ENCODE measurements at places on chromosomes 3 and 15.

- no peak for DNase-seq
These were observed 30.2 kb upstream of the IDH2 start for GRCh38 chr15:90132437-90132836.

DNA sequence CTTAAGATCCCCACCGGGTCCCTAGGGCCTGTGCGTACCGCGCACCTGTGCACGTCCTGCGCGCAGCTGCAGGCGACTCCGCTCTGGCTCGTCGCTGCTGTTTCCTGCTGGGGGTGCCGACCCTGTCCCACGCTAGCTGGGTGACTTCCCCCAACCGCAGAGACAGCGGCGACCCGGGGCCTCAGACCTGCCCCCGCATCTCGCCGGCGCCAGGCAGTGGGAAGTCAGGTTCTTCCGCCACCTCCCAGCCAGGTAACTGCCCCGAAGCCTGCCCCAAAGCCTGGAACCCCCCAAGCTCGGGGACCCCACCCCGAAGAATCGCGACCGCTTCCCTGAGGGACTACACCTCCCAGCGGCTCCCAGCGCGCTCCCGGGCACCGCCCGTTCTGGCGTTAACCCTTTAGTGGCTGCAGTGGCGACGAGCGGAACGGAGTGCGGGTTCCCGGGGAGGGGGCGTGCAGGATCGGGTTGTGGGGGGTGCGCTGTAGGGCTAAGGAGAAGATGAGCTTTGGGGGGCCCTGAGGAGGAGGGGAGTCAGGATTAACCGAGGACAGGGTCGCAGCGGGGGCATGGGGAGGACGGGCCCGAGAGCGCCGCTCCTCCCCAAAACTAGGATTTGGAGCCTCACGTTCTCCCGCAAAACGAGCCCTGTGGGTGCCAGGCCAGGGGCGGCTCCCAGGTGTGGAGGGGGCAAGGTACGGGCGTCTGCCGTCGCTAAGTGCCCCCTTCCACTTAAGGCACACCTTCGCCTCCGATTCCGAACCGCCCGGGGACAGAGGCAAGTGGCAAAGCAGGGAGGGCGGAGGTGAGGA, 589 bp downstream of the NEIL1 start:
- DNase-seq = no peak

- DNase-seq = no peak
These were observed 159.6 kb downstream of the LEKR1 start for GRCh38 chr3:156985711-156986110.

GRCh38 chr3:113832477-113833164, 6.0 kb upstream of the GRAMD1C start:
- DNase-seq = no peak

DNA sequence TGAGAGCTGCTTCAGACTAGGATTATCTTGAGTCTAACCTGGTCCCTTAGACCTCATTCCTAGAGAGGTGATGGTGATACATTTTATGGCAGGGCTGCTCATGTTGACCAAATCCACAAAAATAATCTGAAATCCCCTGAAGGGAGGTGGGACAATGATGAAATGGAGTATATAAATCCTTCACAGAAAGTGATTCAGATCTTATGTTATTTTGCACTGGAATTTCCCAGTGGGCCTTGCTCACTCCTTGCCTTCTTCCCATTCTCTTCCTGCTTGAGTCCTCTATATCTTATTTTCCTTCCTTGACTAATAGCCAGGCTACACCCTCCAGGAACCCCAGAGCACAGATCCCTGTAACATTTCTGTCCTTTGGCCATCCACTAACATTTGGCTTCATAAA, 10.4 kb upstream of the TMEM202 start:
- no peak for DNase-seq

DNA sequence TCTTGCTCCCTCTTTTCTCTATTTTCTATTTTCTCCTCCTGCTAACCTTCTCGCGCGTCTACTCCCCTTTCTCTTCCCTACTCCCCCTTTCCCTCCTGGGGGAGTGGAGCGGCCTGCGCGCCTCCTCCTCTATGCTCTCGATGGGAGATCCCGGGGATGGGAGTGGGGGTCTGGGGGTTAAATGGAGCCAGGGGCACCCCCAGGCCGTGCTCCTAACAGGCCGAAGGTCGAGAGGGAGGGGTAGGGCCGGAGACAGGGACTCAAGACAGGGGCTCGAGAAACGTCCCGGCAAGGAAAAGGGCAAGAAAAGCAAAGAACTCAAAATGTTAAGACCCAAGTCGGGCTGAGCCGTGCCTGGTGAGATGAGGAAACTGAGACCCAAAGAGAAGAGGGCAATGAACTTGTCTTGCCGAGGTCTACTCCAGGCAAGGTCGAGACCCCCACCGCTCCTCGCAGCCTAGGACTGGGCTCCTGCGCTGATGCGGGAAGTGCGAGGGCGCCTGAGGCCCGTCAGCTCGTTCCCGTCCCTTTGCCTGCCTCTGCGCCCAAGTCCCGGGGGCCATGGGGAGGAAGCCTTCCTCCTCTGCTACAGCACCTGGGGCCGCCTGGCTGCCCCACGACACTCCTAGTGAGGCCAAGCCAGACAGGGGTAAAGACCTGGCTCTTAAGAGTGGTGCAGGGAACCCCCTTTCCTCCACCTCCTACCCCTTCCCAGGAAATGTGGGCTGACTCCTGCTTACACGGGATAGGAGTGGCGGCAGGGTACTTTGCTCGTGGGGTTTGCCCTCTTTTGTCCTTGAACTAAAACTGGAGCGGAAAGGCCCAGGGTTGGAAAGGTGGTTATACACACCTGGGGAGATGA, 770 bp upstream of the MEGF11 start:
- no peak for DNase-seq

- DNase-seq = no peak
These were observed 759.4 kb downstream of the ROBO2 start for GRCh38 chr3:77799278-77799677.

Measured in activated CD8-positive, alpha-beta memory T cell treated with anti-CD3 and anti-CD28 coated beads, Interleukin-2, amount 10 ng/mL, durations not matched to agents 7 days and 5 days (primary cell).